GM06990 (cell line): ENCODE measurements at places on chromosomes 4 and X.

DNA sequence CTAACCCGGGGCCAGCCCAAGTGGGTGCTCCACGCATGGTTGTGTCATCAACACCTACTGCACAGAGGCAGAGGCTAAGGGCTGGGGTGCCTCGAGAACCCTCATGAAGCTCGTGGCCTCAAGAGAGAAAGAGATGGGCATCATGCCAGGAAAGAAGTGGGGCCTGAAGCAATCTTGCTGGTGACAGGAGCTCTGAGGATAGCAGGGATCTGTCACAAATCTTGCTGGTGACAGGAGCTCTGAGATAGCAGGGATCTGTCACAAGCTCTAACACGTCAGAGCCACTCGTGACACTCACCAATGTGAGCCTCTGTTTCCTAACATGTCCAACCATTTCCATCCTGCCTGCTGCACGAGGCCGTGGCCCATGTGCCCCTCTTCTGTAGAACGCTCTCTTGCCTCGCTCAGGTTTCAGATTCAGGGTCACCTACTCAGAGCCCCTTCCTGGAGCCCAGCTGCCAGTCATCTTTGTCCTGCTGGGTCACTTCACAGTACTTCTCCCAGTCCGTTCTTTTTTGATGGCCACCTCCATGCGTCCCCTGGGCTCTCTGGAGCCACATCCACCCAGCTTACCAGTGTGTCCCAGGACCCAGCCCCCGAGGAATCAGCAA is 21.1 kb downstream of the PNMA6E start:
- no peak for DNase-seq

DNA sequence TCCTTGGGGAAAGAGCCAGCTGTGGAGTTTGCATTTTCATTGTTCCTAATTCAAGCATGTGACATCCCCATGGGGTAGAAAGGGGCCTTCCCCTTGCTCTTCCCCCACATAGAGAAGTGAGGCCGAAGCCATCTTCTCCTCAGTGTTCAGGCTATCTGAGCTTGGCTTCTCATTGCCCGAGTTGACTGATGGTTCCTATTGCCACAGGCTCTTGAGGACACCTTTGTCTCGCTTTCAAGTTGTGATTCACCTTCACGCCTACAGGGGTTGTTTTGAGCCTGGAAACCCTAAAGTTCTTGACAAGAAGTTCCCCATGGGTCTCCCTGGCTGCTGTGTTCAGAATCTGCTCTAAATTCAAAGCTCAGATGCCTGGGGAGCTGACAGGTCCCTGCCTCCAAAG is 25.0 kb downstream of the CCNQ start:
- no peak for DNase-seq

DNA sequence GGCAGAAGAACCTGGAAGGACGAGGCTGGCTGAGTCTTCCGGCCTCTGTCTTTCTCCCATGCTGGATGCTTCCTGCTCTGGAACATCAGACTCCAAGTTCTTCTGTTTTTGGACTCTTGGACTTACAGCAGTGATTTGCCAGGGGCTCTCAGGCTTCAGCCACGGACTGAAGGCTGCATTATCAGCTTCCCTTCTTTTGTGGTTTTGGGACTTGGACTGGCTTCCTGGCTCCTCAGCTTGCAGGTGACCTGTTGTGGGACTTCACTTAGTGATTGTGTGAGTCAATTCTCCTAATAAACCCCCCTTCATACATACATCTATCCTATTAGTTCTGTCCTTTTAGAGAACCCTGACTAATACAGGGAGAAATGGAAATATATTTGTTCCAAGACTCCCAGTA is 265.8 kb downstream of the PCDH18 start:
- no peak for DNase-seq

GRCh38 chrX:25597551-25597950 is 540.6 kb upstream of the MAGEB18 start:
- no peak for DNase-seq

DNA sequence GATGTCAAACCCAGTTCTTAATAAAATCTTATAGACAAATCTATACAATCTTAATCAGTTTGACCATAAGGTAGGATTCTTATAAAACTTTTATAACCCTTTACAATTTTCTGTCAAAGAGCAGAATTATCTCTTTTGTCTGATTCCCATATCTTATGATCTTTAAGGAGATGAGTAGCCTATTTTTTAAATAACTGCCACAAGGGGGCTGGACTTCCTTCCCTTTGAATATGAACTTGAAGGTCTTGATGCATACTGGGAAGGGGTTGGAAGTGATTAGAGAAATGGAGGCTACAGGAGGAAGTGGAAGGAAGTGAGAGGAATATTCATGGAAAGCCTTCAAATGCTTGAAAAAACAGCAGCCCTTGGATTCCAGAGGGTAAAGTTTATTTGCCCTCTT is 111.1 kb downstream of the APOOL start:
- DNase-seq = no peak

DNA sequence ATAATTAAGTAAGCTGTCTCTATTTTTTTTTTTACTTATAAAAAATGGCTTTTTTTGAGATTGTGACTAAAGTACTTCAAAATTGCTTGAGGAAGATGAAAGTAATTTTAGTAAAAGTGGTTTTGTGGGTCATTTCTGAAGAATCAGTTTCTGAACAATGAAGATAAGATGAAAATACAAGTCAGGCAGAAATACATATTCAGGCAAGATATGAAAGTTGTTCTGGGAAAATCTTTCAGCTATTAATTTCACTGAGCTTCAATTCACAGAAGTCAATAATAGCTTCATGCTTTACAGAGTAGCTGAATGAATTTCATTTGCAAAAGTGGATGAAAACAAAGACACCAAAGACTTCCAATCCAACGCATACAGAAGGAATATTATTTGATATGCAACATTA is 305.2 kb upstream of the ARSJ start:
- DNase-seq = no peak

- no peak for DNase-seq
Observed at GRCh38 chrX:53073115-53073586, 9.0 kb upstream of the TSPYL2 start.

DNA sequence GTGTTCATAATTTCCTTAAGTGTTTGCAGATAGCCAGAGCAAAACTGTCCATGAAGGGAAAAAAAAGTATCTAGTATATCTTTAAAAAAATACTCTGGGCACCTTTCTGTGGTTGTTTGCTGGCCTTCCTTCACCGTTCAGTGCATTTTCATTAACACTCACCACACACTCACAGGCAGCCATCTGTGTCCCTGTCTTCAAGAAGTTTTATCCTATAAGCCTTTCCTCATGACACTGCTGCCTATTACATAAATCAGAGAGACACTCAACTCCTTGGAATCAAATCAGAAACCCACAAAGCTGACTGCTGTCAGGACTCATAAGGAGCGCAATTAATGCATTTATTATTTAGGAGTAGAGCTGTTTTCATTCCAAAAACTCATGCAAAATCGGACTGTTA is 1720.2 kb downstream of the PCDH7 start:
- no peak for DNase-seq

- no peak for DNase-seq
Observed at GRCh38 chrX:54794028-54794427, 4.0 kb downstream of the ITIH6 start.

- DNase-seq = peak; percentile 11
Observed at GRCh38 chr4:158170691-158171561, 1.9 kb downstream of the GASK1B start.

DNA sequence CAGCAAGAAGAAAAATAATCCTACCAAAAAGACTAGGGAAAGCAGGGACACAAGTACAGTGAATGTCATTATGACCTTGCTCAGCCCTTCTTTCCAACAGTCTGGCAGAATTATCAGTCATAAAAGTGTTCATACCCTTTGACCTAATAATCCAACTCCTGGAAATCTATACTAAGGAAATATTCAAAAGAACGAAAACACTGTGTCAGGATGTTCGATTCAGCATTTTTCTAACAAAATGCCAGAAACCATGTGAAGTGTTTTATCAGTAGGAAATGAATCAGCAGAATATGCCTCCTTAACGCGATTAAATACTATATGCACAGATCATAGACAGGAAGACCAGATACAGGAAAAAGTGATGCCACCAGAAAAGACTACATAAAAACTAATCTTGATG is 16.2 kb upstream of the S100G start:
- no peak for DNase-seq

GRCh38 chr4:155208258-155209054 is at the start of gene NPY2R:
NPY2R (plus strand) TSS chr4:155208636; CDS start chr4:155213940, 5,304 bp downstream.
- DNase-seq = peak; percentile 9

GRCh38 chr4:158835226-158836001 is 66.6 kb downstream of the FNIP2 start:
- DNase-seq = no peak

- DNase-seq = no peak
Observed at GRCh38 chrX:25034889-25035288, 19.1 kb upstream of the ARX start.
